NCI-H1105 (cell line): ENCODE measurements at places on chromosomes 12 and 14.

- DNase-seq, result no peak
These were observed 1.5 kb downstream of the PACS2 start for GRCh38 chr14:105315941-105316576.

- no peak for DNase-seq
These were observed 62.8 kb downstream of the ANO4 start for GRCh38 chr12:100857418-100857817.

GRCh38 chr12:89525305-89525823 is 483 bp downstream of the POC1B start:
- peak; percentile 35 for DNase-seq

- no peak for DNase-seq
These were observed 391.7 kb upstream of the TBX3 start for GRCh38 chr12:115075552-115076170.

DNA sequence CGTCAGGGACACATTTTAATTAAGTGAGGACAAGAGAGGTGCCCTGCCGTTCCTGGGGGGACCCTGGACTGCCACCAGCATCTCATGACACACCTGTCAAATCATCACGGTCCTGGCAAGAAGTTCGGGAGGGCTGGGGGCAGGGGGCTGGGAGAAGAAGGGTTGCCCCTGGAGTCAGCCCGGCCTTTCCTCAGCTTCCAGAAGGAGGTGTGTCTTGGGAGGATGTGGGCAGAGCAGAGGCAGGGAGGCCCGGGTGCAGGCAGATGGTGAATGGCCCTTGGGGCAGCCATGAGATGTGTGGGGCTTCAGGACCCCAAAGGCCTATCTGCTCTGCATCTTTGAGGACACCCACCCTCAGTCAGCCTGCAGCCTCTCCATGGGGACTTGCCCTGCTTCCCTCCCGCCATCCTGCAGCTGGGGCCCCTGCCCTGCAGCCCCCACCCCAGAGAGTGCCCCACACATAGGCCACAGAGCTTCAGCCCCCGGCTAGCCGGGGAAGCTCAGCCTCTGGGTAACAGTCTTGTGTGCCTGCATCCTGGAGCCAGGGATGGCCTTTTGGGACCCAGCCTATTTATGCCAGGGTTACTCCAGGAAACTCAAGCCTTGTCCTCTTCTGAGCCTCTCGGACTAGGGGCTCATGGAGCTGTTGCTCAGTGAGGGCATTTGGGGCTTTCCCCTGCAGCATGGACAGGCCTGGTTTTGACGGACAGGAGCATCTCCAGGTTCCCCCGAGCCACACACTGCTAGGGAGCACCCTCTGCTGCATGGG is 178.5 kb downstream of the KIF26A start:
- DNase-seq, result no peak

- peak; percentile 63 for DNase-seq
These were observed 15.4 kb upstream of the TMEM120B start for GRCh38 chr12:121697093-121697698.

GRCh38 chr14:105701456-105702274 is 175.3 kb downstream of the TMEM121 start:
- no peak for DNase-seq

- DNase-seq, result no peak
These were observed 101.9 kb downstream of the SETD3 start for GRCh38 chr14:99378782-99379214.

- no peak for DNase-seq
These were observed 2.1 kb downstream of the BIN2 start for GRCh38 chr12:51321882-51322281.

DNA sequence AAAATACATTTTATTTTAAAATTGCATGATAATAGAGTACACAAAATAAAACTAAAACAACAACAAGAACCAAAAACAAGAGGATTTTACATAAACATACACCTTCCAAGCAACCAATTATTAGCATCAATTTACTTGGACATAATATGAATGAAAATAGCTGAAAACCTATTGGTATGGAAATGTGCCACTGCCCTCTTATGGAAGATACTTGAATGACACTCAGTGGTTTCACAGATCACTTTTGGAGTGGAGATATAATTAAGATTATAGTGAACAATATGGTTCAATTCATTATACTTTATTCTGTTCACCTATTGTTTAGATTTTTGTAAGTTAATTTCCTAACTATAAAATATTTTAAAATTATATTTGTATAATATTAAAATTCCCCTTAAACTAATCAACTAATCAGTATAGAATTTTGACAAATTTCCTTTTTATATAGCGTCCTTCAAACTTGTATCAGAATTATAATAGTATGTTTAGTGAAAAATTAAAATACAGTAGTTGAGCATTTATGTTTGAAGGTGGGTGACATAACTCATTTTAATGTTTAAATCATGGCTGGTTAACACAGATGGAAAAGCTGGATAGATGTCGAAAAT is 70.1 kb downstream of the SLC6A15 start:
- DNase-seq, result peak; percentile 50

- no peak for DNase-seq
These were observed 50.9 kb downstream of the SNAPC1 start for GRCh38 chr14:61813096-61813606.

DNA sequence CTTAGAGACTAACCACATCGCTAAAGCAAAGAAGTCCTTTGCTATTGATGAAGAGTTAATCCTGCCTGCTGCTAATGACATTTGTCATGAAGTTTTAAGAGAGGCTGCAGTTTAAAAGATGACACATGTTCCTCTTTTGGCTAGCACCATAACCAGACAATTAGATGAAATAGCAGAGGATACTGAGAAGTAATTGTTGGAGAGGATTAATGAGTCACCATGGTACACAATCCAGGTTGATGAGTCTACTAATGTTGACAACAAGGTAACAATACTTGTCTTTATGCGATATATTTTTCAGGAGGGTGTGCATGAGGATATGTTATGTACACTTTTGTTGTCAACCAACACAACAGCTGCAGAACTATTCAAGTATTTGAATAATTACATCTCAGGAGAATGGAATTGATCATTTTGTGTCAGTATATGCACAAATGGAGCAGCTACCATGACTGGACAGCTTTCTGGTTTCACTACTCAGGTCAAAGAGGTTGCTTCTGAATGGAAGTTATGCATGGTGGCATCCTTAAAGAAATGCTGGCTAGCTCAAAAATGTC is 56.7 kb downstream of the LRRIQ1 start:
- no peak for DNase-seq

GRCh38 chr12:47121146-47121545 is 41.4 kb upstream of the AMIGO2 start:
- DNase-seq, result no peak

DNA sequence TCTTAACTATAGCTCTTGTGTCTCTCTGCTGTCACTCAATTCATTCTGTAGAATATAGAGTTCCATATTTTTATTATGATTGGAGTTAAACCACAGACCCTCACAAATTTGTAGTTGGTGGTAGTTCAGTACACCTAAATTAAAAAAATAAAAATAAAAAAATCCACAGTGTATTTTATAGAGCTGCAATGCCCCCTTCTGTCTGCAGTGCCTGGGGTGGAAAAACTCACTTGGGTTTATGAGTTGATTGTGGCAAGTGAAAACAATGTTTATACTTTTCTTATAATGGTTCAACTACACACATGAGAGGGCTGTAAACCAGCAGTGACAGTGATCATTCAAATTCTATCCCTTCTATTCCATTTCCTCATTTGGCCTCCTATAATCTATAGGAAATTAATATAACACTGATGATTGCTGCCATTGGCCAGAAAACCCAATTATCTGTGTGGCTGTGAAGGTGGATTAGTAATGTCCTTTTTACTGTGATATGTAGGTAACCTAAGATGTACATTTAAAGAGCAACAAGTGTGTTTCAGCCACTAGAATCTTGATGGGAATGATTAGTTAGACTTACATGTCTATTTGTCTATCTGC is 166.9 kb upstream of the LRIG3 start:
- no peak for DNase-seq

DNA sequence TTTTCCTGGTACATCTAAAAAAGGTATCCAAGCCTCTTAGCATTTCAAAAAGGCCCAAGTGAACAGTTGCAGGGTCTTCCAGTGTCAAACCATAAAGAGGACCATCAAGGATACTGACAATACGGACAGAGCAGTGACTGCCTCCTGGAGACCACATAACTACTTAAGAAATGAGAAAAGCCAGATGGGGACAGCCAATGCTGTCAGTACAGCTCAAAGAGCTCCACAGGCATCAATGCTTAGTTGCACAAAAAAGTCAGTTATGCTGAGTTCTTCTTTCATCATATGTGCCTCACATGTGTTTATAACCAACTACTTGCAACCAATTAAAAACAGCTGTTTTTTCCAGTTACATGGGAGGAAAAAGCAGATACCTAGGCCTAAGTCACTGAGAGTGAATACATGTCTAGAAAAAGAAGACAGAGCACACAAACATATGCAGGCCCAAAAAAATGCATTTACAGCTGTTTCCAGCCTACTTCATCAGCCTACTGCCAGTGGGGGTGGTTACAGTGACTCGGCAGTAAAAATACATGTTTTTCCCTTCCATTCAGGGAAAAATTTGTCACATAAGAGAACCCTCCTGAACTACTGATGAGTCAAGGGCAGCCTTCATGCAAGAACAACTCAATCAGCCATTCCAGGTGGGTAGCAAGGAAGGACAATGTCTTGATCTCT is 84.0 kb downstream of the DCAF5 start:
- no peak for DNase-seq

DNA sequence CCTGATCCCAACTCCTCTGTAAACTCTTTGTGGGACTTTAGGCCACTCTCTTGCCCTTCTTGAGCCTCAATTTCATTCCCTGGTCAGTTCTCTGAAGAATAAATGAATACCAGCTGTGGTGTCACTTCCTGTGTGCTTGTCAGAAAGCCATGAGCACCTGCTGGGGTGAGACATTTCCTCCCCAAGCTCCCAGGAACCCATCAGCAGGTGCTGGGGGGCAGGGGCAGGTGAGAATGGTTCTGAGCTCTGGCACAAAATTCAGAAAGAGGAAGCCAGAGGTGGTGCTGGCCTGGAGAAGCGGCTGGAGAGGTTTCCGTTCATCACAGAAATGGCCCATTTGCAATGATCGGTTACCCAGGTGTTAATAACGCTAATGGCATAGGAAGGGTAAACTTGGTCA is 14.9 kb downstream of the LHX5 start:
- DNase-seq, result peak; percentile 38

DNA sequence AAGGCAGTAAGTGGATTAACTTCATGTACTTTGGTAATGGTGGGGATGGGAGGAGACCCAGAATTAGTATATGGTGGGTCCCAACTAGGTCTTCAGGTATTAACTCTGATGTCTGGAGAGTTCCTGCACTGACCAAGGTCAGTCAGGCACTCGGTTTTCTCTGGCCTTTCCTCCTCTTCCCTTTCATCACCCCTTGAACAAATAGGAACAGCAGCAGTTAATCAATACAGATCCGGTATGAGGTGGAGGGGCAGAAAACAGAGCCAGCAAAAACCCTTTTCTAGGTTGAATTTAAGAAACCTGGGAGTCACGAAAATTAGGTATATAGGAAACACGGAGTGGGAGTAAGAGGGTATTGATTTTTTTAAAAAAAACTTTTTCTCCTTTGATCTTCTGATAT is 4.0 kb downstream of the PFKM start:
- DNase-seq, result no peak

DNA sequence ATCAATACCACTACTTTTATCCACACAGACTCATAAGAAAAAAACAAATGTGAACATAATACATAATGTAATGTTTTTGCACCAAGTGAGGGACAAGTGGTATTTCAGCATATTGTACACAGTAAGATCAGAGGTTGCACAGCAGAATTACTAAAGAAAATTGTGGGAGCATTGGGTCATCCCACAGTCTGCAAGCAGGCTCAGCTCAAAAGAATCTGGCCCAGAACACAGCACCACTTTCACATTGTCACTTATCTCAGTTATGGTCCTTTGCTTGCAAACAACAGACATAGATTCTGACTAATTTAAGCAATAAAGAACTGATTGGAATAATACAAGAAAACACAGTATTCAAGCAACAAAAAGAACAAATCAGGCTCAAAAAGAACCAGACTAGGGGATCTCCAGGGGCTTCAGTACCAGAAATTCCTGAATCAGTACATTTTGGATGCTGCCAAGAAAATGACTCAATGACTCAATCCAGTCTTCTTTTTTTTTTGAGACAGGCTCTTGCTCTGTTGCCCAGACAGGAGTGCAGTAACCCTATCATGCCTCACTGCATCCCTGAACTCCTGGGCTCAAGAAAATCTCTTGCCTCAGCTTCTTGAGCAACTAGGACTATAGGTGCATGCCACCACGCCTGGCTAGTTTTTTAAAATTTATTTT is 42.9 kb upstream of the EEA1 start:
- no peak for DNase-seq

- DNase-seq, result peak; percentile 85
These were observed 208.2 kb upstream of the FOXN3 start for GRCh38 chr14:89625244-89625713.

DNA sequence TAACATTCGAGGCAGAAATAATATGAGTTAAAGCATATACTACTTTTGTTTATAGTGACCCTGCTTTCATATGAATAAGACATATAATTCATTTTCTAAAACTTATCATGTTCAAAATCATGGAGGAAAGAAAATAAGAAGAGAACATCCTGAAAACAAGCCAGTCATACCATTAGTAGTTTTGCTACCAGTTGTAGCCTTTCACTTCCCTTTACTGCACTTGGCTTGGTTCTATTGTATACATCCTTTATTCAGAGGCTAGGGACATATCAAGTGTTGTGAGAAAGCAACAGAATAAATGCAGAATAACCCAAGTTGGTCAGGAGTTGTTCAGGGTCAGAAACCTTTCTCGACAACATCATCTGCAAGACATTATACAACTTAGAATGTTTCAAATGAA is 598.7 kb downstream of the SOX5 start:
- no peak for DNase-seq

DNA sequence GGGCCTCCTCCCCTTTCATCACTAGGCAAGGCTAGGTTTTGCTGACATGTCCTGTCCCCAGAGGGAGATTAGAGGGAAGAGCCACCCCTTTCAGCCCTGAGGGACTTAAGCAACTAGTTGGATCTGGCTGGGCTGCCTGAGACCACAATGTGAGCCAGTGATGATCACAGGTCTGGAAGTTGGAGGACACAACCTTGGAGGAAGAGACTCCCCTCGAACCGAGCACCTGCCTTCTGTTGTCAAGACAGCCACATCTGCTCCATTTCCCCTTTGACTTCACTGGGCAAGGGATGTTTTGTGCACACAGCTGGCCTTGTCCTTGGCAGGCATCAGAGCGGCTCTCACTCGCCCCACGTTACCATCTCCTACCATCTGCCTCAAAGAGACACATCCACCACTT is 31.4 kb downstream of the MVK start:
- no peak for DNase-seq

GRCh38 chr14:30888480-30889243 is 14.3 kb downstream of the COCH start:
- DNase-seq, result no peak
